ENCODE measurements at places on chromosomes 11 and 22.

- no peak for DNase-seq
Observed at GRCh38 chr11:115302946-115303703, 201.1 kb downstream of the CADM1 start.

GRCh38 chr11:118894192-118894591 lies 10.5 kb downstream of the CXCR5 start:
- no peak for DNase-seq

- no peak for DNase-seq
Observed at GRCh38 chr11:87265979-87266378, 228.2 kb downstream of the TMEM135 start.

GRCh38 chr11:72132646-72133045 lies 2.9 kb upstream of the FOLR3 start:
- no peak for DNase-seq

DNA sequence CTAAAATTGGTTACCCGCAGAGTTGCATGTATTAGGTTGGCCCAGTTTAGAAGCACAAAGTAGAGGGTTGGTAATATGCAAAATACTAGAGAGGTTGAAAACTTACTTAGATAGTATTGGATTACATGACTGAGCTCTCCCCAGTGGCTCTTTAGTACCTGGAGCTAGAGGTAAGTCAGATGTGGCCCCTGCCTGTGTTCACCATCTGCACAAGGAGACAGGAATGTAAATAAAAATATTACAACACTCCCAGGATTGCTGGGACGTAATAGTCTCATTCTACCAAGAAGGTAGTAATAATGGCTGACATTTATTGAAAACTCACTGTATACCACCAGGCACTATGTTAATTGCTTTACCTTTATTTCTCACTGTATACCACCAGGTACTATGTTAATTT lies 129.6 kb downstream of the SLC17A6 start:
- no peak for DNase-seq
